KG1 (cell line): ENCODE measurements at places on chromosomes 5 and 9.

DNA sequence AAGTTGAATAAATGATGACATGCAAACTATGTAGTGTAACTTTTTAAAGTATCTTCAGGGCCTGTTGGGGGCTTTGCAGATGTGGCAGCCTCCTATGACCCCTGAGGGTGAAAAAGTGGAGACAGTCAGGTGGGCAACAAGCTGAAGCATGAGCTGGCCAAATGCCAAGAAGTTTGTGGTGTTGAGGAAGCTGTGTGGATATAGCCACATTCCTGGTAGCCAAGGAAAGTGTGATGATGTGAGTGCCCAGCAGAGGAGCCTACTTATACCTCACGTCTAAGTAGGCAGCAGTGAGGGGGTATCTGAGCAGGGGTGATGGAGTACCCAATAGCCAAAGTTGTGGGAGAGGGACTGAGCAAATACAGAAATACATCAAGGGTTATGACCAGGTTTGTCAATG, 621.2 kb upstream of the CDH6 start:
- DNase-seq, result no peak

DNA sequence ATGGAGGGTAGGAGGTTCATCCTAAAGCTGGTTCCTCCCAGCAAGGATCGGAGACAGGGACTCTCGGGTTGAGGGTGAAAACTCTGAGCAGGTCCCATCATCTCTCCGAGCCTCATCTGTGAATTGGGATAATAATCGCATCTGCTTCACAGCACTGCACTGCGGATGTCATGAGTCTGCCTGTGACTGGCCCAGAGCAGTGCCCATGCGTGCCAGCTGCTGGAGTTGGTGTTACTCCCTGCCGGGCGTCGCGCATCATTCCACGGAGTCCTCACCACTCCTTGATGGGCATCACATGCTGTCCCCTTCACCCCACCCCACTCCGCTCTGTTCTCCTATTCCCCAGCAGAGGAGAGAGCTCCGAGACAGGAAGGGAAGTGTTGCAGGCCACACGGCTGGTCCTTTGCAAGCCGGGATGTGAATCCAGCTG, 35.1 kb upstream of the ORM1 start:
- DNase-seq, result no peak

GRCh38 chr5:111942661-111943401, 185.8 kb upstream of the NREP start:
- no peak for DNase-seq

GRCh38 chr9:129164246-129164930, 13.7 kb downstream of the IER5L start:
- no peak for DNase-seq

- DNase-seq, result no peak
Observed at GRCh38 chr5:39020458-39020857, 53.7 kb downstream of the RICTOR start.
